NCI-H1105 (cell line): ENCODE measurements at places on chromosomes 11 and 22.

- DNase-seq = no peak
Measured at GRCh38 chr11:126525216-126525615, 169.7 kb downstream of the ST3GAL4 start.

DNA sequence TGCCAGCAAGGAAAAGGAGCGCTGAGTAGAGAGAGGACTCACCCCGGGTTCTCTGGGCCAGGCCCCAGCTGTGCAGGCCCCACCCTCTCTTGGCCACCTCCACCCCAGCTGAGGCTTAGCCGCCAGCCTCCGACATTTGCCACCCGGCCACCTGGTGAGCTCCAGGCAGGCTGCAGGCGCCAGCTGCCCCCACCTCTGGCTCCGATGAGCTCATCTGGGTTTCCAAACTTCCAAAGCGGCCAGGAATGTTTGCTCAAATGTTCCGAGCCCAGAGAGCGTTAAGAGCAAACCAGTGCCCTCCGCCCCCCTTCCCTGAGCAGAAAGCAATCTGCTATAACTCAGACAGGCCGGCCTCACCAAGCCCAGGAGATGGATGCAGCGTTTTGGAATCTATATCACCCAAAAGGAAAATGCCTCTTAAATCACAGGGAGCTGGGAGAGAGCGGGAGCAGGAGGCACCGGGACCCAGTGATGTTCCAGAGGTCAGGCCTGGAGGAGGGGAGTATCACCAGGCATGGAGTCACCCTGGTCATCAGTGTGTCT lies 9.1 kb upstream of the MN1 start:
- no peak for DNase-seq

GRCh38 chr11:7597620-7598019 lies 75.7 kb downstream of the CYB5R2 start:
- peak; percentile 65 for DNase-seq

GRCh38 chr11:10913075-10913474 lies 55.2 kb upstream of the ZBED5 start:
- DNase-seq = no peak

DNA sequence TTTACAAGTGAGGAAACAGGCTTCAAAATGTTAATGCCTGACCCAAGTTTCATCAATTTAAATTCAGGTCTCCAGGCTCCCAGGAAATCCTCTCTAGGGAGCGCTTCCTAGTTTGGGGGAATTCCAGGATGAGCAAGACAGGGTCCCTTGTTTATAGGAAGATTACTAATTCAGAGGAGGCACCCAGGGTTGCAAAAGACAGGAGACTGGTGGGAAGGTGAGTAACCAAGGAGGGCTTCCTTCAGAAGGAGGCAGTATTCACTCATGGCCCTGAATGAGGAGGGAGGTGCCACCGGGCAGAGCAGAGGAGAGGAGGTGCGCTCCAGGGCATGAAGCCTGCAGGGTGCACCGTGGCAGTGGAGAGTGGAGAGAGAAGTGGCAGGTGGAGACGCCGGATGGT lies 1.6 kb downstream of the TMEM132A start:
- no peak for DNase-seq

DNA sequence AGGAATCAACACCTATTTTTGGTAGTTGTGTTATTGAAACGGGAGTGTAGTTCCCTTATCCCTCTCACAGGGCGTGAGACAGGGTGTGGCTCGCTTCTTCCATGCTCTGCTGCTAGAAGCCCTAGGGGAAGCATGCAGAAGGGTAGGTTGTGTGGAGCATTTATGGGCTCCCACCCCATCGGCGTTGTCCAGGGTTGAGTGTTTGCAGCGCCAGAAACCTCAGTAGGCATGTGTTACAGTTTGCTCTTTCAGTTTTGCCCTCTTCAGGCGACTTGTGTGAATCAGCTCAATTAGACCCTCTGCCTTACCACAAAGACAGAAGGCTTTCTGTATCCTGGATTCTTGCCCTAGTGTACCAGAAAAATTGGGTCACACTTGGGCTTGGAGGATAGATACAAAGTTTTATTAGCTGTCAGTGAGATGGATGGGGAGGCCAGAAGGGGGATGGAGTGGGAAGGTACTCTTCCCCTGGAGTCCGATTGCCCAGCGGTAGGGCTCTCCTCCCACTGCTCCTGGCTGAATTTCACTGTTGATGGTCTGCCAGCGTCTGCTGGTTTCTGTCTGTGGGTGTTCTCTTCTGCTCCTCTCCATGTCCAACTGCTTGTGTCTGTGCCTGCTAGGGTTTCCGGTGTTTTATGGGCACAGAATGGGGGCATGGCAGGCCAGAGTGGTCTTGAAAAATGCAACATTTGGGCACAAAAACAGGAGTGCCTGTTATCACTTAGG lies 358.3 kb upstream of the CTSC start:
- no peak for DNase-seq

DNA sequence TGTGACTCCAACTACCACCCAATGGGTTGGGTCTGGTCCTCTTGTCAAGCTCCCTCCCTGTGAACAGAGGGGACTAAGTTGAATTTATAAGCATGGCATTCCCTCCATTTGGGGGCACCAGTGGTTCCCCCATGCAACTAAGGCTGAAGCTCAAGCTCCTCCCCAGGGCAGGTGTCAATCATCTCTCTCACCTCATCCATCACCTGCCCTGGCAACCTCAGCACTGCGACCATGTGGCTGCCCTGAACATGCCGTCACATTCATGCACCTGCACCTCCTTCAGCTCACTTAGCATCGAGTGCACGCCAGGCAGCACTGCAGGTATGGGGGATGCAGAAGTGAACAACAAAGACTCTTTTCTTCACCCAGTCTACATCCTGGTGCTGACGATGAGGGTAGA lies 799.3 kb downstream of the TBC1D22A start:
- DNase-seq = no peak
